ENCODE measurements at places on chromosomes 6 and 20.

- no peak for DNase-seq
These were observed 53.5 kb upstream of the GPR31 start for GRCh38 chr6:167211295-167211648.

GRCh38 chr6:108616544-108616943 lies 55.8 kb downstream of the FOXO3 start:
- DNase-seq, result no peak

- no peak for DNase-seq
These were observed 164.8 kb upstream of the DTNBP1 start for GRCh38 chr6:15827496-15828255.

GRCh38 chr20:37935435-37935834 lies 32.5 kb downstream of the VSTM2L start:
- DNase-seq, result no peak

GRCh38 chr6:166486536-166486880 lies 100.0 kb downstream of the RAMACL start:
- DNase-seq, result no peak

GRCh38 chr20:38804682-38805501 lies 605 bp upstream of the PPP1R16B start:
- peak; percentile 76 for DNase-seq

- no peak for DNase-seq
These were observed 32.3 kb upstream of the PLCB4 start for GRCh38 chr20:9036593-9036992.

GRCh38 chr6:20192625-20193024 lies 19.6 kb downstream of the MBOAT1 start:
- no peak for DNase-seq

GRCh38 chr6:137699031-137699683 lies 167.9 kb upstream of the TNFAIP3 start:
- DNase-seq, result no peak

GRCh38 chr20:10758446-10758845 lies 84.6 kb upstream of the JAG1 start:
- DNase-seq, result no peak

DNA sequence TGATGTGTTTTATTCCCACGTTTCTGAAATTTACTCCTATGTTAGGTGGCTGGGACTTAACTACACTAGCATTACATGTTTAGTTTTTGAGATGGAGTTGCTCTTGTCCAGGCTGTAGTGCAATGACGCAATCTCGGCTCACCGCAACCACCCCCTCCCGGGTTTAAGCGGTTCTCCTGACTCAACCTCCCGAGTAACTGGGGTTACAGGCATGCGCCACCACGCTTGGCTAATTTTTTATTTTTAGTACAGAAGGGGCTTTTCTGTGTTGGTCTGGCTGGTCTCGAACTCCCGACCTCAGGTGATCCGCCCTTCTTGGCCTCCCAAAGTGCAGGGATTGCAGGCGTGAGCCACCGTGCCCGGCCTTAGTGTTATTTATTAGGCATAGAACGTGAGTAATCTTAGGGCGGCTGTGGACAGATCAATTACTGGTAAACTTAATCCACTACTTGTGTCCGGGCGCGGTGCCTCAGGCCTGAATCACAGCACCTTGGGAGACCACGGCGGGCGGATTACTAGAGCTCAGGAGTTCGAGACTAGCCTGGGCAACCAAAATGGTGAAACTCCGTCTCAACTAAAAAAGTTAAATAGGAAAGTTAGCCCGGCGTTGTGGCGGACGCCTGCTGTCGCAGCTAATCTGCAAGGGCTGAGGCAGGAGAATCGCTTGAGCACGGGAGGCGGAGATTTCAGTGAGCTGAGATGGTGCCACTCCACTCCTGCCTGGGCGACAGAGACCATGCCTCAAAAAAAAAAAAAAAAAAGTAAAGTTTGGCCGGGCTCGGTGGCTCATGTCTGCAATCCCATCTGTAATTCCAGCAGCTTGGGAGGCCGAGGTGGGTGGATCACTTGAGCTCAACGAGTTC lies 123.7 kb upstream of the BTN3A2 start:
- peak; percentile 23 for DNase-seq

DNA sequence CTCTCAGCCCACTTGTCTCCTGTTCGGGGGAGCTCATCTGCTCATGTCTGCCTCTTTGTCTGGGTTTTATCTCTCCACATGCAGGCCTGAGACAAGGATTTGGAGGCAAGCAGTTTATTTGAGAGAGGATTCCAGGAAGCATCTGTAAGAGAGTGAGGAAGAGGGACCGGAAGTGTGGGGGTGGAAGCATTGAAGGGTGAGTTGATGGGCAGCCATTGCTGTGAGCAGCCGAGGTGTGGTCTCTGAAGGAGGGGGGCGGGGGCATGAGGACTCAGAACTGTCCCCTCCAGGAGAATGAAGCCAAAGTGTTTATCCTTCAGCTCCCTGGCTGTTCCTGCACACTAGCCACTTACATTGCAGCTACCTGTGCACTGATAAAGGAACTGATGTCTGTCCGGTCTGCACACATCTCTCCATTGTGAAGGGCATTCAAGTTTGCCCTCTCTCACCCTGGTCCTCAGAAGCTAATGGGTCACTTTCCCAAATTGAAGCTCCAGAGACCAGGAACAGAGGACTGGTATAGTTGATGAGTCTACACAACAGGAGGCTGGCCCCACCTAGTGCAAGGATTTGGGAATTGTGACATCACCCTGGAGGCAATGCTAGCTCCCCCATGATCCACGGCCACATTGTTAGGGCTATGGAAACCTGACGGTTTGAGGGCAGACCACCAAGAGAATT lies 100.5 kb upstream of the FOXA2 start:
- DNase-seq, result no peak

- no peak for DNase-seq
These were observed 58.6 kb upstream of the MRPS10 start for GRCh38 chr6:42276034-42276890.

GRCh38 chr6:43992126-43992663 lies 135.1 kb downstream of the MRPL14 start:
- DNase-seq, result no peak

- DNase-seq, result no peak
These were observed 147.2 kb downstream of the VEGFA start for GRCh38 chr6:43916924-43917877.

GRCh38 chr20:50772420-50773185 lies 22.3 kb upstream of the BCAS4 start:
- no peak for DNase-seq

GRCh38 chr6:161540532-161540931 lies 266.7 kb upstream of the AGPAT4 start:
- DNase-seq, result no peak

DNA sequence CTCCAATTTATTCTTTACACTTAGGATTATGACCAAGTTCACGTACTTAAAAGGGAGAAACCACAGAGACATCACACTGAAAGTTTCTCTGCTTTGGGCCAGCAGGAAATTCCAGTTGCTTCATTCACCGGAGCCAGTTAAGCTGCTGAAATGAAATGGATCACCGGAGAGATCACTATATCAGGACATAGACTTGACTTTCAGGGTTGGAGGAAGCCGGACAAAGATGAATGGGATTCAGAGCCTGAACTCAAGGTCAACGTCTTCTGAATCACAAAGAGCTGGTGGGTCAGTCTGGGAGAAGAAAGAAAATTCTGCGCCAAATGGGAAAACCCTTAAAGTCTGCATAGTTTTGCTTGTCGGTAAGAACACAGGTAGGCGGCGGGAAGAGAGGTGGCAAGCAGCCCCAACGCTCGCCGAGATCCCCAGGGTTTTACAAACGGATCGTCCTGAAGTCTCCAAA lies 81.9 kb upstream of the CCDC28A start:
- no peak for DNase-seq

GRCh38 chr6:90691823-90692222 lies 105.0 kb upstream of the MAP3K7 start:
- no peak for DNase-seq

DNA sequence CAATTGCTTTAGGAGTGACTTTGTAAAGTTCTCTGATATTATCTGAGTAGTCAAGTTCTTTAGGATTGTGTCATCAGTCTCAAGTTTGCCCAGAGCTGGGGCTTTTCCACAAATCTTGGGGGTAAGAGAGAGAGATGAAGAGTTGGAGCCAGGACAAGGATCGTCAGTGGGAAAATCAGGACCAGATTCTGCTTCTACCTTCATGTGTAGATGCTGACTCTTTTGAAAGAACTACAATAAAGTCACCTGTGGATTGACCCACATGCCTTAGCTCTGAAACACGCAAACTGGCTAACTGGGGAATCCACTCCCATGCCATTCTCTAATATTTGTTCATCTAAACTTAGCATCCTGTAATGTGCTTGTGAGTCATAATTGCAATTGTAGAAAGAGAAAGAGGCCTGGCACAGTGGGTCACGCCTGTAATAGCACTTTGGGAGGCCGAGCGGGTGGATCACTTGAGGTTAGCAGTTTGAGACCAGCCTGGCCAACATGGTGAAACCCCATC lies 15.6 kb upstream of the BICRAL start:
- DNase-seq, result no peak

DNA sequence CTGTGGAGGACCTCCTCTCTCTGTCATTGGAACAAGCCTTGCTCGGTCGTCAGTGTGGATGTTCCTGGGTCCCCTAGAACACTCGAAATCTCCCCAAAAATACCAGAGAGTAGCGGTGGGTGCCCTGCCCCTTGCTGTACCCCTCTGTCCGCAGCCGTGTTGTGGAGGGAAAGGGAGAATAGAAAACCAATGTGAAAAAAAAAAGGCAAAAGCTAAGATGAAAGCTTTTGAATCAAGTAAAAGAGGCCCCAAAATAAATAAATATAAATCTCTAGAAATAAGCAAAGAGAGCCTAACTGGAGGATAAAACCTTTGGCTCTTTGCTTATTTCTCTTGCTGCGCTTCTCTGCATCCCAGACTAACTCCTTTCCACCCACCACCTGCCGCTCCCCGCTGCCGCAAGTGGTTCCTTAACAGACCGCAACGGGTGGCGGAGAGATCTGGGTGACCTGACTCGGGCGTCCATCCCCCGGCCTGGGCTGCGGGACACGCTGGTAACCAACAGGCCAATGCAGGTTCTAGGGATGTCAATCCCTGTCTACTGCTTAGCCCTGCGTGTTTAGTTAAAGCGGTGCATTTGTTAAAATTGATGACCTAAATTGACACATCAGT lies 110.0 kb downstream of the GPX5 start:
- no peak for DNase-seq

GRCh38 chr6:4759997-4760396 lies 16.2 kb upstream of the CDYL start:
- no peak for DNase-seq

- no peak for DNase-seq
These were observed 102.3 kb upstream of the FOXP4 start for GRCh38 chr6:41443616-41444525.

- DNase-seq, result peak; percentile 26
These were observed 33.3 kb downstream of the GABRR2 start for GRCh38 chr6:89281779-89282246.

- DNase-seq, result peak; percentile 34
These were observed 111.9 kb upstream of the GGTLC1 start for GRCh38 chr20:24100370-24101011.

GRCh38 chr6:51152594-51152993 lies 333.9 kb downstream of the TFAP2B start:
- DNase-seq, result no peak

GRCh38 chr20:14707865-14708596 lies 370.6 kb upstream of the FLRT3 start:
- DNase-seq, result no peak

- DNase-seq, result no peak
These were observed 58.6 kb downstream of the TINAG start for GRCh38 chr6:54366667-54367327.

GRCh38 chr20:10508468-10509251 lies 73.6 kb downstream of the SLX4IP start:
- DNase-seq, result no peak

DNA sequence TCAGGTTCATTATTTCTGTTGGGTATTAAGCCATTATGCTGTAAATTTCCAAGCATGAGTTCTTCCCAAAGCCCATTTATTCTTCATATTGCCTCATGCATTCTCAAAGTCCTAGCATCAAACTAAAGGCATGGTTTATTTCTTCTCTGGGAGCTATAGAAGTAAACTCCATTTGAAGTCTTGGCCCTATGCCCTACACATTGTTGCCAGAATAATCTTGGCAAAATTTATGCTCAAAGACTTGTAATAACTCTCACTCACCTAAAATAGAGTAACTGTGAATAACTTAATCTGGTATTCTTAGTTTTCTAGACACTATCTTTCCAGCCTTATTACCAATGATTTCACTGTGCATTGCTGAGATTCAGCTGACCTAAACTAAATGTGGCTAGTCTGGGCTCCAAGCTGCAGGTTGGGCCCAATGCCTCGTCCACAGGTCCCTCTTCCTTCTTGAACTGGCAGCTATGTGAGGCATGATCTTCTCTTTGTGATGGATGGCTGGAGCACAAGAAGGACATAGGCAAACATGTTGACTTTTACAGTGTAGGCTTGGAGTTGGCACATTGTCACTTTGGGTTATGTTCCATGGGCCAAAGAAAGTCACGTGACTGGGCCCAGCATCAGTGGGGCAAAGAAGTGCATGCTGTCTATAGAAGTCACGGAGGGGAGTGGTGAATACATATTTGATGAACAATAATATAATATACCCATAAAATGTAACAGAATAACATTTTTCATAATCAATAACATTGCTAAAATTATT lies 39.1 kb upstream of the ANKEF1 start:
- no peak for DNase-seq

DNA sequence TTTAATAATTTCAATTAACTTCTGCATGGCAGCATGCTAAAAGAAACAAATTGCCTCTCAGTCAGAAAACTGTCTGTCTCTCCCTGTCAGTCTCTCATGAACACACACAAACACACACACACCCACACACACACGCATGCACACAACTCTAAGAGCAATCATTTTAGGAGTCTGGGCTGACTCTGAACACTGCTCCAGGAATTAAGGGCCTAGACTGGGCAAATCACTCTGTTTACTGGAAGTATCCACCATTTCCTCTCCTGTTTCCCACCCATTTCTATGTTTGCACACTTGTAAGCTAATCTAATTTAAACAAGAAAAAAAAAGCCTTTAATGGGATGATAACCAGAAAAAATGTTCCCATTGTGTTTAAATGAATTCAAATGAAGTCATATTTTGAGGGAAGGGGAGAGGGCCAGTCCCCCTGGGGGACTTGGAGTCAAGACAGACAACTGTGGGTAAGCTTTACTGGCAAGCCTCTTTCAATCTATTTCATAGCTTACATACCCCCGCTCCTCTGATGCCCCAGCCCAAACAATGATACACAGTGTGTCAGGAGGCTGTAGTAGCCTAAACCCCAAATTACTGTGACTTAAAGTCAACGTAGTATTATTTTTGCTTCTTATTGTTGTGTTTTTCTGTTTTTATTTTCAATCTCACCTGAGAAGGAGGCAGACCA lies 447.8 kb upstream of the FLRT3 start:
- no peak for DNase-seq

DNA sequence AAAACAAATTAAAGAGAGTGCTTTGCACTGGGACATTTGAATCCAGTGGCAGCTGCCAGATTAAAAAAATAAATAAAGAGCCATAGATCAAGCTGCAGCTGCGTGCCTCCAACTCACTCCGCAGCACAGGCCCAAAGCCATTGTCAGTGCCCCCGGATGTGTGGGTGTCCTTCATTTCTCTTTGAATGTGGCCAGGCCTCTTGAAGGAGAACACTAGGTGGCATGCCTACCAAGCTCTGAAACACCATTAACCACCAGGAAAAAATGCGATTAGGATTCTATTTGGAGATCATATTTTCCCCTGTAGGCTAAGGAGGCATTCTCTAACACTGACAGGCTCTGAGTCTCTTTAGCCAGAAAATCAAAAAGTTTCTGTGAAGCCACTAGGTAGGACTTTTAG lies 549.8 kb downstream of the PRKN start:
- DNase-seq, result no peak

- DNase-seq, result peak; percentile 13
These were observed 14.0 kb downstream of the UST start for GRCh38 chr6:148760568-148761526.

- DNase-seq, result peak; percentile 74
These were observed 8.3 kb downstream of the PI16 start for GRCh38 chr6:36962874-36963273.

GRCh38 chr6:165678904-165679303 lies 15.9 kb upstream of the PDE10A start:
- DNase-seq, result no peak

Measured in effector memory CD4-positive, alpha-beta T cell (primary cell).